ENCODE measurements at places on chromosomes 2 and 18. TPM values are rescaled to one million over a fixed set of nuclear protein-coding genes. Genes with fewer than 3 reads are reported as not detected.
A peak's percentile ranks its signal among the peaks of the same experiment; 100 is the strongest.

- H3K4me1 ChIP-seq = peaks cover 15% of the 10 kb centered on the region
- H3K27me3 ChIP-seq = no peaks in the 10 kb centered on the region
- H3K4me3 ChIP-seq = peak overlapping the region; percentile 81
- H3K27ac ChIP-seq = peak overlapping the region; percentile 91
- no peaks in the 10 kb centered on the region for H3K36me3 ChIP-seq
These were observed 188.1 kb downstream of the ZEB2 start for GRCh38 chr2:144331674-144332355.

- no peaks in the 10 kb centered on the region for H3K4me1 ChIP-seq
- H3K27ac ChIP-seq = no peak overlapping the region
- H3K4me3 ChIP-seq = no peak overlapping the region
- DNase-seq = no peak
These were observed 238.2 kb downstream of the GCA start for GRCh38 chr2:162581959-162582798.

GRCh38 chr18:74331404-74331803, 15.8 kb downstream of the C18orf63 start:
- no peak overlapping the region for H3K27ac ChIP-seq
- H3K36me3 ChIP-seq = no peaks in the 10 kb centered on the region
- H3K4me3 ChIP-seq = no peak overlapping the region
- DNase-seq = no peak

- H3K27me3 ChIP-seq = no peaks in the 10 kb centered on the region
- no peak overlapping the region for H3K27ac ChIP-seq
- H3K36me3 ChIP-seq = no peaks in the 10 kb centered on the region
These were observed 176.7 kb upstream of the PKDCC start for GRCh38 chr2:41871080-41871479.

DNA sequence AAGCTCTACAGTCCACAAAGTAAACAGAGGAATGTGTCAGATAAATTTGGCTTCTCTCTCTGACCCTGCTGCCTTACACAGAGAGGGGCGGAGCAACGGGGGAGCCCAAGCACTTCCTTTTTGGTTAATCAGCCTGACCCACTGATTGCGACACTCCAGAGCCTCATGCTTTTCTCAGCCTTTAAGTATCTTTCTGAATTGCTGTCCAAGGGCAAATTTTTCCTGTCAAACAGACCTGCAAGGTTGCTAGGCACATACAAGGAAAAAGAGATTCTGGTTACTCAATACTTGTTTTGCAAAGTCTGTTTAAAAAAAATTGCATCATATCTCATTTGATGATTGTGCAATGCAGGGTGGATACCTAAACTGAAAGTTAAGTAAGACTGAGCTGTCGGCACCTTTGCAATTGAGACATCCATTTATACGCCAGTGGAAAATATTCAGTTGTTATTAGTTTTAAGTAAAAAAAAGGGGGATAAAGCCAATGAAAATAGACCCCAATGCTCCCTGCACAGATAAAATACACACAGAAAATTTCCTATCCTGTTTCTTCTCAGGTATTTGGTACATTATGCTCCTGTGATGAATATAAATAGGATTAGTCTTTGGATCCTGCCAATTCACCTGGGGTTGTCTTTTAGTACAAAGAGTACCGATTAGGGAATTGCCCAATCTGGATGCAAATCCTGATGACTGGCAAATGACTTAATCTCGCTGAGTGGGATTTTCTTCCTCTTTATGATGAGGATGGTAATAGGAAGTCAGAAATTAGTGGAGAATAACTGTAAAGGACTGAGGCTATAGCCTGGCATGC, 260.2 kb upstream of the TRIB2 start:
- DNase-seq = no peak
- H3K36me3 ChIP-seq = no peaks in the 10 kb centered on the region
- no peaks in the 10 kb centered on the region for H3K27me3 ChIP-seq
- peaks cover 25% of the 10 kb centered on the region for H3K4me1 ChIP-seq
- peak overlapping the region; percentile 54 for H3K27ac ChIP-seq
- peak overlapping the region; percentile 16 for H3K4me3 ChIP-seq

- no peaks in the 10 kb centered on the region for H3K36me3 ChIP-seq
- no peak overlapping the region for H3K27ac ChIP-seq
- DNase-seq = no peak
- H3K4me3 ChIP-seq = no peak overlapping the region
- no peaks in the 10 kb centered on the region for H3K27me3 ChIP-seq
These were observed 298.8 kb downstream of the ZNF407 start for GRCh38 chr18:74896390-74896991.

DNA sequence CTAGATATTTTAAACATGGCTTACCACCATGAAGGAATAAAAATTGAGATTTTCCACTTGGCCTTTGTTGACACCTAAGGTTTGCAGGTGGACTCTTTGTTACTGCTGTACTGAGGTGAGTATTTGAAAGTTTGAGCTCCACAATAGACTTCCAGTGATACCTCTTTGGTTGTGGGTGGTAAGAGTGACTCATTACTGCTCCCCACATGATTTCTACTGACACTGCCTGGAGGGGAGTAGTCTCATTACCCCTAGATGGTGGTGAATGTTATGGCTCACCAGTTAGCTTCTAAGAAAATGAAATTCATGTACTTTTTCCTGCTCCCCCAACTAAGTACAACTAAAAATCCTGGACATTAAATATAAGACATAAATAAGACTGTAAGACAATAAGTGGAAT, 1183.1 kb upstream of the TMEFF2 start:
- H3K36me3 ChIP-seq = no peaks in the 10 kb centered on the region
- H3K27me3 ChIP-seq = no peaks in the 10 kb centered on the region
- H3K4me1 ChIP-seq = no peaks in the 10 kb centered on the region
- DNase-seq = no peak

DNA sequence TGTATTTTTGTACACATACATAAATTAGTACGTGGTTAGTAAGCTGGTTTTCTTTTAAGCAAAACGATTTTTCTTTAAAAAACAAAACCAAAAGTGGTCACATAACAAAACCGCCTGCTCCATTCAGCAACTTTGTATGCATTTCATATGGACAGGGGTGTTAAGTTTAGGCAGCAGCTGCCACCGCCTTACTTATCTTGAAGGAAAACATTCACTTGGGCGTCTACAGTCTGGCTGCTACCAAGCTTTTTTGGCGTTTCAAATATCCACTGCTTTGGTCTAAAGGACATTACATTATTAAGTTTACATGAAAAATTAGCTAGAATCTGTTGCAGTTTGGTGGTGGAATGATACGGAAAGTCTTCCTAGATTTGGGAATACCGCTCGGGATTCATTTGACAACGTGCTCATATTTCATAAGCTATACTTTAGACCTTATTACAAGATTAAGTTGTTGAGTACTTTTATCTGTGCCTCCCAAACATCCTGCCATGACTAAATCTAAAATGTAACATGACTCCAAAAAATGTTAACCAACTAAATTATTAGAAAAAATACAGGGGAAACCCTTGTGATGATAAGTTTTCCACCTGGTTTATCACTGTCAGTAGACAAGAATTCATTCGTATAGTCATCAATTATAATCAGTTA, 214.8 kb downstream of the NEDD4L start:
- DNase-seq = no peak
- H3K36me3 ChIP-seq = no peaks in the 10 kb centered on the region
- no peak overlapping the region for H3K4me3 ChIP-seq
- no peak overlapping the region for H3K27ac ChIP-seq
- H3K4me1 ChIP-seq = no peaks in the 10 kb centered on the region

GRCh38 chr2:221254299-221254698, 317.8 kb downstream of the EPHA4 start:
- H3K4me1 ChIP-seq = no peaks in the 10 kb centered on the region
- no peaks in the 10 kb centered on the region for H3K36me3 ChIP-seq
- no peak overlapping the region for H3K4me3 ChIP-seq
- H3K27me3 ChIP-seq = no peaks in the 10 kb centered on the region

GRCh38 chr2:186569897-186570296, 20.0 kb upstream of the ITGAV start:
- H3K4me1 ChIP-seq = no peaks in the 10 kb centered on the region
- H3K36me3 ChIP-seq = no peaks in the 10 kb centered on the region
- H3K27ac ChIP-seq = no peak overlapping the region
- no peaks in the 10 kb centered on the region for H3K27me3 ChIP-seq

GRCh38 chr2:138500592-138501424, 762 bp upstream of the SPOPL start:
- DNase-seq = no peak
- peaks cover 39% of the 10 kb centered on the region for H3K4me1 ChIP-seq
- H3K27ac ChIP-seq = peak overlapping the region; percentile 94

GRCh38 chr18:48928787-48929186, 22.0 kb downstream of the SMAD7 start:
- no peaks in the 10 kb centered on the region for H3K27me3 ChIP-seq
- peaks cover 97% of the 10 kb centered on the region for H3K4me1 ChIP-seq
- peak overlapping the region; percentile 94 for H3K27ac ChIP-seq
- peak overlapping the region; percentile 24 for H3K4me3 ChIP-seq

DNA sequence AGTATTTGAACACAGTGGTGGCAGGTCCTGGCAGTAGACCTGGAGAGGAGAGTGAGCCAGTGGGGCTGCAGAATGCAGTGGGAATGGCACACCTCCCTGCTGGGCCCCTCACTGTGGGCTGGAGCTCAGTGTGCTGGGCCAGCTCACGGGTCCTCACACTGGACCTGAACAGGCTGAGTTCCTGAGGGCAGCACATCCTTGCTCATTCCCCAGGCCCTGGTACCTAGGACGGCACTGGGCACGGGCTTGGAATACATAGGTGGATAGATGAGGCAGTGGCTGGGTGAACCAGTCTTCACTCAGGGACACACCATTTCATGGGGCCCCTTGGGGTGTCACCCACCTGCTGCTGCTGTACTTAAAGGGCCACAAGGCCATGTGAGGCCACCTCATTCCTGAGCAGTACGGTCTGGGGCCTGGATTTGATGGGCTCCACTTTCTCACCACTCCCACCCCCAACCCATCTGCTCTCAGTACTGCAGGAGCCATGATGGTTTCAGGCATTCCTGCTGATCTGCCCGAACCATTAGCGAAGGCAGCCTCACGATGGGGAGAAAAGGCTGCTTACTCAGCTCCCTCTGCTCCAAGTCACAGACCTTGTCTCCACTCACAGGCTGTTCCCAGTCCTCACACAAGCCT, 4.2 kb downstream of the TMEM177 start:
- H3K4me1 ChIP-seq = peaks cover 17% of the 10 kb centered on the region
- no peaks in the 10 kb centered on the region for H3K27me3 ChIP-seq
- no peaks in the 10 kb centered on the region for H3K36me3 ChIP-seq
- DNase-seq = no peak

GRCh38 chr2:241017228-241017940, 19.0 kb downstream of the SNED1 start:
- H3K27me3 ChIP-seq = no peaks in the 10 kb centered on the region
- H3K27ac ChIP-seq = no peak overlapping the region
- H3K4me1 ChIP-seq = peaks cover under 1% of the 10 kb centered on the region
- no peaks in the 10 kb centered on the region for H3K36me3 ChIP-seq
- no peak for DNase-seq

- no peaks in the 10 kb centered on the region for H3K4me1 ChIP-seq
- no peaks in the 10 kb centered on the region for H3K36me3 ChIP-seq
- no peak overlapping the region for H3K27ac ChIP-seq
- no peak overlapping the region for H3K4me3 ChIP-seq
These were observed 156.7 kb downstream of the LPIN1 start for GRCh38 chr2:11903085-11903606.

DNA sequence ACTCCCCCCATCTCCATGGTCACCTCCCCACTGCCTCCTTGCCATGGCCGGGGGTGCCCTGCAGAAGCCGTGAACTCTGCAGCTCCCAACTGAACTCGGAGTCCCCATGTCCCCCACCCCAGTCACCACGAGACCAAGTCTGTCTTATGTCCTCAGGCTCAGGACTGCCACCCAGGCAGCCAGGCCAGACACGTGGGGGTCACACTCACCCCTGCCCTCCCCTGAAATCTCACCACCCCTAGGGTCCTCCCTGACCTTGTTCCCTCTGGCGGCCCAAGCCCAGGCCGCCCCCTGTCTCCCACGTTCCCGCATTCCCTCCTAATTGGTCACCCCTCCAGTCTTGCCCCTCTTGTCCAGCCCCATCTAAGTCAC, 11.0 kb downstream of the AQP12A start:
- no peaks in the 10 kb centered on the region for H3K27me3 ChIP-seq
- no peaks in the 10 kb centered on the region for H3K4me1 ChIP-seq
- no peak overlapping the region for H3K4me3 ChIP-seq
- no peak for DNase-seq
- H3K36me3 ChIP-seq = no peaks in the 10 kb centered on the region
- H3K27ac ChIP-seq = no peak overlapping the region

DNA sequence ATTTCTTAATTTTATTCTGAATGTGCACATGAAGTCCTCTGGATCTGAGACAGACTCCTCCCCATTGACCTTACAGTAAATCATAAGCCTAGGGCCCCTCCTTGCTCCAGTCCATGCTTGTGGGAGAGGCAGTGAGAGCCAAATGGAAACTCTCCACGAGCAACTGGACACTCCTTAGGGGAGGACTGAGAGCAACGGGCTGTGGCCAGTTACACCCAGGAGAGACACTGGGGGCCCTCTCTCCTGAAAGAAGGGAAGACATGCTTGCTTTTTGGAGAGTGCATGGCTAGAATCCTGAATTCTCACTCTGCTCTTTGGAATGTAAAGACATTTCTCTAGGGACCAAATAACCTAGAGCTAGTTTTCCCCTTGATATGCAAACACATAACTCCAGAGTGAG, 49.0 kb upstream of the BIN1 start:
- H3K4me3 ChIP-seq = no peak overlapping the region
- H3K36me3 ChIP-seq = no peaks in the 10 kb centered on the region
- peaks cover 18% of the 10 kb centered on the region for H3K4me1 ChIP-seq
- peak overlapping the region; percentile 40 for H3K27ac ChIP-seq

- H3K36me3 ChIP-seq = no peaks in the 10 kb centered on the region
- H3K27me3 ChIP-seq = no peaks in the 10 kb centered on the region
- peaks cover 29% of the 10 kb centered on the region for H3K4me1 ChIP-seq
- H3K4me3 ChIP-seq = no peak overlapping the region
- no peak for DNase-seq
These were observed 3.8 kb upstream of the ASB1 start for GRCh38 chr2:238422940-238423339.

- H3K36me3 ChIP-seq = peaks cover 7% of the 10 kb centered on the region
- peak overlapping the region; percentile 94 for H3K4me3 ChIP-seq
- no peak for DNase-seq
- peak overlapping the region; percentile 91 for H3K27ac ChIP-seq
These were observed 1.0 kb upstream of the PEX13 start for GRCh38 chr2:61016392-61017002.

GRCh38 chr2:227506456-227506855, 34.5 kb downstream of the AGFG1 start:
- H3K27me3 ChIP-seq = no peaks in the 10 kb centered on the region
- H3K4me1 ChIP-seq = peaks cover 52% of the 10 kb centered on the region
- no peak overlapping the region for H3K4me3 ChIP-seq
- H3K36me3 ChIP-seq = no peaks in the 10 kb centered on the region

- H3K36me3 ChIP-seq = no peaks in the 10 kb centered on the region
- H3K27me3 ChIP-seq = no peaks in the 10 kb centered on the region
- no peak overlapping the region for H3K27ac ChIP-seq
- no peak overlapping the region for H3K4me3 ChIP-seq
- H3K4me1 ChIP-seq = no peaks in the 10 kb centered on the region
- DNase-seq = no peak
These were observed 155.3 kb downstream of the TFCP2L1 start for GRCh38 chr2:121129692-121130091.

GRCh38 chr2:190882856-190883582, 2.4 kb downstream of the GLS start:
- DNase-seq = no peak
- H3K27me3 ChIP-seq = no peaks in the 10 kb centered on the region
- peaks cover 54% of the 10 kb centered on the region for H3K4me1 ChIP-seq
- H3K36me3 ChIP-seq = no peaks in the 10 kb centered on the region
- peak overlapping the region; percentile 94 for H3K4me3 ChIP-seq

ASIC4 gene
- not detected for total RNA-seq

NYAP2 gene
- 0.25 TPM for total RNA-seq

KCNG3 gene
- total RNA-seq = 0.74 TPM

ATP6V1B1 gene
- not detected for total RNA-seq

USP40 gene
- 50.1 TPM for total RNA-seq

ST6GAL2 gene
- total RNA-seq = 2.9 TPM

ASXL3 gene
- 5.9 TPM for total RNA-seq

MRO gene
- not detected for total RNA-seq

NUP35 gene
- total RNA-seq = 18.4 TPM

BMP10 gene
- not detected for total RNA-seq

All from vagina (tissue), 2 donors.